Jurkat, Clone E6-1 (cell line): ENCODE measurements at places on chromosomes 13 and 19.

- no peak for DNase-seq
Measured at GRCh38 chr19:38801359-38802095, 11.2 kb downstream of the LGALS4 start.

GRCh38 chr13:77548594-77548993 is 13.1 kb downstream of the SCEL start:
- no peak for DNase-seq

DNA sequence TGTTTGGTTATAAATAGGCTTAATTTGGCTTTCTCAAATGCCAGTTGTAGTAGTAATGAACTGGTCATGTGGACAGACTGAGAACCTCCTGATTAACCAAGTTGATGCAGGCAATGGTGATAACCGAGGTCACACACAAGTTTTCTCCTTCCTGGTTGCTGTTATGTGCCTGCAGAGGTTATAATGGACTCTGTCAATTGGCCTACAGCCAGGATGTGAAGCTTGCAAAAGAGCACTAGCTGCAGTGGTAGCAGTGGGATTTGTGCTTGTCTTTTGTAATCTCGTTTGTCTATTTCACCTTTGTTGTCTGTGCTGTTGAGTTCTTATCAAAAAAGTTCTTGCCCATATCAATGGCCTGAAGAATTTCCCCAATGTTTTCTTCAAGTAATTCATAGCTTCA is 20.6 kb downstream of the OR10H3 start:
- no peak for DNase-seq

DNA sequence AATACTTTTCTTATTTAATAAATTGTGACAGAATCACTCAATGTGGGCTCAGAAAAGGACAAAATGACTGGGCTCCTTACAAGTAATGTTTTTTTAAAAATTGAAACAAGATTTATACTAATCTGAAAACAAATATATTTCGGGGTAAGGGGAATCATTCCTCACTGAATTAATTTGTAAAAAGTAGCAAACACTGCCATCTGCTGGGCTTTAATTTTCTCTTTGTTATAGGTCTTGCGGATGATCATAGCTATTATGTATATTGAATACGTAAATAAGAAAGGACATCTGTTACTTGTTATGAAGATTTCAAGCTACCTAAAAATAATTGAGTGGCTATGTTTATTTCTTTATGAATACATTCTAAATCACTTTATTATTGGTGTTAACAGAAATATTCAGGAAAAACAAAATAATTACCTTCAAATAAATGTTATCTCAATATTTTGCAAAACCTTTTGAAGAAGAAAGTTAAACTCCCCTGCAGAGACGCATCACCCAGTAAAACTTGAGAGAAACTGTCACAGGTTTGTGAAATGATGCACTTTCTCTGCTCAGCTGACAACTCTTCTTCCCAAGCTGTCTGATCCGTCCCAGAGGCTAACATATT is 17.8 kb upstream of the ENOX1 start:
- DNase-seq, result peak; percentile 54

- no peak for DNase-seq
Measured at GRCh38 chr19:13929956-13930355, 8.3 kb downstream of the PODNL1 start.

DNA sequence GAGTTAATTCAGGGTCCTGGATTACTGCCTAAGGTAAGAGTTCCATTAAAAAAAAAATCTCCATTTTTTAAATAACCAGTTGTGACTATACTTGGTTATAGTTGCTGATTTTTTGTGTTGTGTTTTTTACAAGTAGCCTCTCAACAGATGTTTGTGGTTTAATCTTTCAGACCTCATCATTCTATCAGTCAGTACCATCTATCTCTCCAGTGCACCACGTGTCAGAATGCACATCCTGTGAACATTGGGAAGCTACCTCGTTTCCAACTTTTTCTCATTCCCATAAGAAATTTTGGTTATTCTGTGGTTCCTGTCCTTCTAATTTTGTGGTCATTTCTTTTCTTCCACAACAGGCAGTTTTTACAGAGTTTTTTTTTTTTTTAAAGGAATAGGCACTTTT is 39.2 kb downstream of the WDFY2 start:
- peak; percentile 32 for DNase-seq

- DNase-seq, result no peak
Measured at GRCh38 chr13:84297251-84297650, 415.0 kb upstream of the SLITRK1 start.

GRCh38 chr13:39353988-39354387 is 249.0 kb downstream of the LHFPL6 start:
- DNase-seq, result no peak

GRCh38 chr19:7871437-7872305 is 2.5 kb downstream of the PRR36 start:
- peak; percentile 68 for DNase-seq
